Activated CD8-positive, alpha-beta memory T cell treated with anti-CD3 and anti-CD28 coated beads for 36 hours (primary cell): ENCODE measurements at places on chromosomes 11 and 22. TPM values are rescaled to one million over a fixed set of nuclear protein-coding genes. Genes with fewer than 3 reads are reported as not detected.

The KRTAP5-1 gene
- total RNA-seq, result not detected

The GAS2 gene
- 2.2 TPM for total RNA-seq

The ACRV1 gene
- not detected for total RNA-seq

The RASSF10 gene
- not detected for total RNA-seq

The APOL4 gene
- 0.63 TPM for total RNA-seq

The C11orf21 gene
- total RNA-seq, result 4.2 TPM

The EXPH5 gene
- total RNA-seq, result 0.71 TPM

The SYT13 gene
- total RNA-seq, result not detected

The MORC2 gene
- 30.2 TPM for total RNA-seq

The OSM gene
- 21.1 TPM for total RNA-seq
